NCI-H2029 treated with DMSO at 0.1 percent for 48 hours (cell line): ENCODE measurements at places on chromosomes 13 and 19.

DNA sequence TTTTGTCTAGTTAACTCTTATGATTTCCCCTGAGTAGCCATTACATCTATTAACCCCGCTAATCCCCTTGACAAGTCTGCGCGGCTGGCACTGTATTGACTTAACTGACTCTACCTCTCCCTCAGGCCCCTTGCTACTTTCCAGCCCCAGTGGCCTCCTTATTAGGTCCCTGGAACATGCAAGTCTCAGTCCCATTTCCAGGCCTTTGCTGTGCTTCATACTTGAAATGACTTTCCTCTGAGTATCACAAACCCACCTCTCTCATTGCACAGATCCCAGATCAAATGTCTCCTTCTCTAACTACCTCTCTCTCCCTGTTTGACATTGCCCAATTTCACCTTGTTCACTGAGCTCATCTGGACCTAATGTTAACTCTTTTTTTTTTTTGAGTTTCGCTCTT is 13.2 kb downstream of the SPACA6 start:
- DNase-seq: no peak

DNA sequence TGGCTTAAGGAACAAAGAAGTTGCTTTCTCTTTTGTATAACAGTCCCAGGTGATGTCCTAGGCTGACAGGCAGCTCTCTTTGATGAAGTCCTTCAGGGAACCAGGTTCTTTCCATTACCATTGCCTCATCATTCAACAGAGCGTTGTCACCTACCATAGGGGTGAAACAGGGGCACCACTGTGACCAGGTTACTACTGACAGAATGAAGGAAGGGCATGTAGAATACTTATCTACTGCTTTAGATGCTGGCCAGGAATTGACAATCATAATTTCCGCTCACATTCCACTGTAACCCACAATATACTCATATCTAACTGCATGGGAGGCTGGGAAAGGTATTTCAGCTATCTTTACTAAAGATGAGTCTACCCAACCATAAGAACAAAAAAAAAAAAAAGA is 148.0 kb upstream of the FNDC3A start:
- DNase-seq: no peak

DNA sequence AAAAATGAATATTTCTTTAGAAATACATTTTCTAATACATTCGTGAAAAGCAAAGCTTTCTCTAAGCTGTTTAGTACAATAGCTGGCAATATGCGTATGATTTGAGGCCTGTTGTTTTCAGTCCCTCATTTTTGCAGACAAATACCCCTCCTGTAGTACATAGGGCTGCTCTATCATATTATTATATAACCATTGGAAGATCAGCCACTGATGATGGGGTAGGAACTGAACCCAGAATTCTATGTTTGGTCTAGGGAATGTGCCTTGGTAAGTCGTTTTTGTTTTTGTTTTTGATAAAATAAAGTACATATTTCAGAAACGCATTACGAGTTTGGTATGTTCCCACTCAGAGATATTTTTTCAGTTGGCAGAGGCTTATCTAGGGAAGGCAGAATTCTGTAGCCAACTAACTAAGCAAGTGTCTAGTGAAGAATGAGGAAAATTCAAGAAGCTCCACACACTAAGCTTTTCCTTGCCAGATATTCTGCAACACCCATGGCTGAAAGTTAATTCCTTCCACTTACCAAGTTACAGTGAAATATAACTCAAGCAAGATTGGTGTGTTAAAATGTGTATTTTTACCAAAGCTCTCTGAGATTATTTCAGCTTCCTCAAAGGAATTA is 656.9 kb upstream of the MIR17HG start:
- DNase-seq: no peak

DNA sequence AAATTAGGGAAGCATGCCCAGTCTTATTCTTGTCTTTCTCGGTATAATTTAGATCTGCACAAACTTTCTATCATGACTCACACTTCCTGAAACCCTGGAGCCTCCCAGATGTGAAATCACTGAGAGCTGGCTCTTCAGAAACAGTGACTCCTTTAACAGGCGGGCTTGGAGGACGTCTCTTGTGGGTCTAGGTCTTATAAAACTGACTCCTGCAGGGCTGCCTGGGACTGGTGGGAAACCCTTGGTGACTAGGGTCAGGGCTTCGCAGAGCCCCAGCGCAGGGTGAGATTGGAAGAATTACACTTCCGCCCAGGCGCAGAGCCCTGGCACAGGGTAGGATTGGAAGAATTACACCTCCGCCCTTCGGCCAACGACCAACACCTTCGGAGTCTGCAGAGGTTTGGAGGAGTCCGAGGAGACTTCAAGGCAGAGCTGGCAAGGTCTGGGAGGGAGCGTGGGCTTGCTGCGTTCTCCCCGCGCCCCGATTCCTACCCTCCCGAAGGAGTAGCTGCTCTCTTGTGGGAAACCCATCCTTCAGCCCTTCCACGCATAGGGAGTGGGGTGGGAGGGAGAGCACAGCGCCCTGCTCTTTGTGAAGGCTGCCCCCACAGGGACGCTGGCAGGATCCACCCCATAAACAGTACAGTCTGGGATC is 43.4 kb upstream of the MAP3K10 start:
- no peak for DNase-seq

DNA sequence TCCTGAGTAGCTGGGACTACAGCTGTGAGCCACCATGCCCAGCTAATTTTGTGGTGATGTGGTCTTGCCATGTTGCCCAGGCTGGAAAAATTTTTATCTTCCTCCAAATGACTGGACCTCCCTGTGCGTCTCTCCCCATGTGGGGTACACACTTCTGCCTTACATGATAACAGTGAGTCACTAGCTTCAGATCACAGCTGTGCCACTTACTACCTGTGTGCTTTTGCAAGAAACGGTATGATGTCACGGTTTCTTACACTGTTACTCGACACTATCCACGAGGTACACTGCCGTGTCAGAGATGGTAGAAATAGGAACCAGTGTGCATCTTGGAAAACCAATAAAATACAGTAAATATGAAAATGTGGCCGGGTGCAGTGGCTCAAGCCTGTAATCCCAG is 17.5 kb upstream of the ZNF414 start:
- DNase-seq: no peak

DNA sequence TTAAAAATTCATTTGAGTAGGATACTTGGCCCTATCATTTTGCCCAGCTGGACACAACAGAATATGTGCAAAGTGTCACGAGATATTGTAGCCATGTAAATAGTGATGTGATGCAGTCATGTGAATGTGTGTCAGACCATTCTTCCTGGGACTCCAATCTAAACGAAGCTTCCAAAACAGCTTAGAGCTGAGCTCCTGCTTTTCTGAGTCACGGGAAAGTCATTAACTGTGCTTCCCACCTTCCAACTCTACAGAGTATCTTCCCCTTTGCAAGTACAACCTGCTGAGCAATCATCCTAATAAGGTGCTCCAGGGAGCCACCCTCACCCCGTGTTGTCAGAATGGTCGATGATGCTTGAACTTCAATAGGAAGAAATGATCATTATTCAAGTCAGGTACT is 294.7 kb downstream of the MYO16 start:
- no peak for DNase-seq

- no peak for DNase-seq
These were observed 201.4 kb downstream of the PCCA start for GRCh38 chr13:100290165-100290801.

- DNase-seq: no peak
These were observed 739 bp upstream of the TMEM145 start for GRCh38 chr19:42312370-42312769.

GRCh38 chr13:102138635-102139190 is 263.1 kb downstream of the FGF14 start:
- no peak for DNase-seq

- no peak for DNase-seq
These were observed 2638.7 kb upstream of the PCDH20 start for GRCh38 chr13:64054321-64054720.

- no peak for DNase-seq
These were observed 278.5 kb upstream of the HTR2A start for GRCh38 chr13:47175172-47175866.

- no peak for DNase-seq
These were observed 531.4 kb upstream of the NBEA start for GRCh38 chr13:34410678-34411077.

- DNase-seq: no peak
These were observed 7.7 kb downstream of the ZNF253 start for GRCh38 chr19:19873381-19873780.

DNA sequence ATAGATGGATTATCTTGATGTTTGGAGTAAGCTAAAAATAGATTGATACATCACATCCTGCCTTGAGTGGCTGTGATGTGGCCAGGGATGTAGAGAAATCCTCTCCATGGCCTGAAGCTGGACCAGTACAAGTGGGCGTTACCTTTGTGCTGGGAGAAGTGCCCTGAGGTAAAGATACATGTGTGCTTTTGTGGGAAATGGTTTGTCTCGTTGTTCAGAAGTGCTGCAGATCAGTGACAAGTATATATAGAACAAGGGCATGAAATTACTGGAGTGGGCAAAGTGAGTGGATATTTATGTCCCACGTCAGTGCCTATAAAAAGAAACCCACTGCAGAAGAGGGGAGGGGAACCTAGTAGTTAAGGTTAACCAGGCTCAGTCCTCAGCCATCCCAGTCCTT is 12.2 kb upstream of the ZNF304 start:
- DNase-seq: no peak

GRCh38 chr19:32022731-32023563 is 322.5 kb upstream of the ZNF507 start:
- no peak for DNase-seq
